Neuronal stem cell (in vitro differentiated cells): ENCODE measurements at places on chromosomes 16 and 17.

GRCh38 chr16:74862743-74863244, 88.2 kb upstream of the FA2H start:
- peak; percentile 33 for DNase-seq

GRCh38 chr17:73269329-73269615, 7.6 kb upstream of the CPSF4L start:
- DNase-seq: no peak

- DNase-seq: no peak
Measured at GRCh38 chr16:57038166-57038565, 48.8 kb downstream of the NLRC5 start.

DNA sequence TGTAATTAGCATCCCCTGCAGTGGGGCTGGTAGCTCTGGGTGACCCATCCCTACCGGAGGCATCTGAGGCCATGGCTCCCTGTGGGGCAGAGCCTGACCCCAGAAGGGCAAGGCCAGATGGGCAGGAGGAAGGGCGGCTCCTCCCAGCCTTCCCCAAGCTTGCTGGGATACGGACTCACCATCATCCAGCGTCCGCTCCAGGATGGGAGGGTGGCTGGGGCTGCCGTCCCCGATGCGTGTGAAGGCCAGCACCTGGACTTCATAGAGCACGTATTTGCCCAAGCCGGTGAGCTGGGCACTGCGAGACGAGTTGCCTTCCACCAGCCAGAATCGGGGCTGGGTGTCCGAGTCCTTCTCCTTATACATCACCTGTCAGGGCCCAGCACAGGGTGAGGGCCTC, 81.6 kb upstream of the CDC42EP4 start:
- DNase-seq: no peak

GRCh38 chr17:14904386-14904785, 360.7 kb downstream of the PMP22 start:
- no peak for DNase-seq
